ENCODE measurements at places on chromosomes 4 and X.

DNA sequence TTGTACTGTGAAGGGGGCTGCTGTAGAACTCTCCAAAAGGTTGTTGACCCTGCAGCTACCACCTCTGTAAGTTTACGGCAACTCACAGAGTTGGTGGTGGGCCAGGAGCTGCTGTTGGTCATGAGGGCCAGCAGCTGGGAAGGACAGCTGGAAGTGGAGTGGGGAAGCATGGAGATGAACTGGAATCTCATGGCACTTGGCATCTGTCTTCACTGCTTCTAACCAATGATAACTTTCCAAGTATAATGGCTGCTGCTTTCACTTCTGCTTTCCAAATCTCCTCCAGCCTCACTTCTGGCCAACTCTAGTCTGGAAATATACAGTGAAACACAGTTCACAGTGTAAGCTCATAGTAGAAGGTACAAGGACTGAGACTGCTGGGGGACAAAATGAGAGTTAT is 126.5 kb upstream of the INTU start:
- no peak for DNase-seq

DNA sequence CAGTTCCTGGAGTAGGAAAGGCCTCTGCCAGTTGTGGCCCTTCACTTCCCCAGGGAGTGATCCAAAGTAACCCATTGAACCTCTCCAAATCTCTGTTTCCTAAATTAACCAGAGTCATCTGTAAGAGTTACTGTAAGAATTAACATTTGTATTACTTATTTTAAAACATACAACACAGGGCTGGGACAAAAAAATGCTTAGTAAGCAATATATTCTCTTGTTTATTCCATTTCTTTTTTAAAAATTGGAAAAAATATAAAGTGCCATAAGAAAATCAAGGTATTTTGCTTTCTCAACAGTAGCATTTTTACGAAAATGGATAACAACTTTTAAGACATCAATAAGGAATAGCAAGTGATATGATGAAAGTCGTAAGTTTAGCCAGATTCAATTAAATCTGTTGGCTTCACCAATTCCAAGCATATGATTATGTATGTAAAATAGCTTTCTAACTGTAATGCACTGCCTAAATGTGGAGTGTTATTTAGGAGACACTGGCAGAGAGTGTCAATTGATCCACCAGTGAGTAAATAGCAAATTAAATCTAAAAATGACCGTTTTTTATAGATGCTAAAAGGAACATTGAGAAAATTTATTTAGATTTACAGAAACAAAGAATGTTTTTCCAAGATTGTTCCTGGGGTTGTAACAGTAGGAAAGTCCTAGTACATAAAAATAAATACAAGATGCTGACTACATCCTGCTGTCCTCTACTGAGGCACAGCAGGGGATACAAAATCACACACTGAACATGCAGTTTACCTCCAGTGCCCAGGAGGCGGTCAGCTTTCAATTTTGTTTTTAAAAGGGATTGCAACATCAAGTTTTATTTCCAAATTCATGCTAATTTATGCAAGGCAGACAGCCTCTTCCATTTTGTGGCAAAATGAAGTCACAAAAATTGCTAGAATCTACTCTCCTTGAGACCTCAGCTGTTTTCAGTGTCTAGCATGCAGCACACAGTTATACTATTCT is 53.7 kb downstream of the GPM6A start:
- DNase-seq, result no peak

- peak; percentile 76 for DNase-seq
Observed at GRCh38 chr4:47209833-47210232, 178.5 kb downstream of the GABRB1 start.

DNA sequence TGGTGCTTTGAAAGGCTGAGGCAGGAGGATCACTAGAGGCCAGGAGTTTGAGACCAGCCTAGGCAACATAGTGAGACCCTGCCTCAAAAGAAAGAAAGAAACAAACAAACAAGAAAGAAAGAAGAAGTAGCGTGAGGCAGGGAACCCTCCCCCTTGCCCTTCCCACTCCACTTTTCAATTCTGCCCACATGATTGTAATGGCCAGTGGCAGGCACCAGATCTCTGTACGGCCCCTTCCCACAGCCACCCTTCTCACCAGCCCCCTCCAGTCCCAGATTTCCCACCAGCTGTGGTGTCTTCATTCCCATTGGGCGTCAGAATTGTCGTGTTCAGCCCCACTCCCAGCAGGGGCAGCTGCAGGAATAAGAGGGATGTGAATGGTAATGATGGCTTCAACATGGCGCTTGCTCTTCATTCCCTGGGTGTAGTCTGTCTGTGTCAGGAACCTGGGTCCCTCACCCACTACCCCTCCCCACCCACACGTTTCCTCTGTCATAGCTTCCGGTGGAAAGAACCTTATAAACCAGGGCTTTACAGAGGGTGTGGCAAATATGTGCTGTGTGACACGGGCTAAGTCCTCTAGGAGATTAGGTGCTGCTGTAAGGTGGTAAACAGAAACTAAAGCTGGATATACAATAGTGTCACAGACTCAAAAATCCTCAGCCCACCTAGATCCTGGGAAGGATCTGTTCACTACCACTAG is at the start of gene IL2RG:
Gene IL2RG (minus strand): TSS at position 437 of the 703 bp plus-strand sequence. CDS start 38 bp downstream, at position 399.
- DNase-seq, result no peak

DNA sequence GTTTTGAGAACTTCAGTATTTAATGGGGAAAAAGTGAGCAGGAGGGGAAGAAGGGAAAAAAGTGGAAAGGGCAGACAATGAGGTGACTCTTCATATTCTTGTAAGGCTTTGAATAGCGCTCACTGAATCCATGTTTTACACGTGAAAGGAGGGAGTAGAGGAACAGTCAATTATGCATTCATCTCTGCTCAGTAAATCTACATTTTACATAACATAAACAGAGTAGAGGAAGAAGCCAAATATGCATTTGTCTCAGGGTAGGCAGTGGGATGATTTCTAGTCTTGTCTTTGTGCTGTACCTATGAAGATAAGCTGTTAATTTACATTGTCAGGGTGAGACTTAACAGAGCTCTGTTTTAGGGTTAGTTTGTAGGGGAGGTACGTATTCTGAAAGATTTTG is 19.4 kb upstream of the ELF2 start:
- no peak for DNase-seq

- DNase-seq, result no peak
Observed at GRCh38 chrX:39667191-39667590, 430.6 kb downstream of the BCOR start.

DNA sequence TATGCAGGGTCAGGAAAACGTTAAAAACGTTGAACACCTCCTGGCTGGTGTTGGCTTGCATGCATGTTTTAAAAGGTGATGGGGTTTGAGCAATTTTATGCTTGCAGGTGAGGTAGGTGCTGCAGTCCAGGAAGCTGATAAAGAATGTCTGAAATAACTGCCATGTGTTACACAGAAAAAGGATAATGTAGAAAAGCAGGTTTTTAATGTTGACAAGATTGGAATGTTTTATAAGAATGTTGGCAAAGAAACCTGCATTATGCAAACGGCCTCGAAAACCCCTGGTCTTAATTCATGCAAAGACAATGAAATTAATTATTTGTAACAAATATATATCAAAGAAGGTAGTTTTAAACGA is 723.7 kb upstream of the AGA start:
- DNase-seq, result no peak

- no peak for DNase-seq
Observed at GRCh38 chr4:139282065-139282720, 2.2 kb upstream of the MGARP start.

DNA sequence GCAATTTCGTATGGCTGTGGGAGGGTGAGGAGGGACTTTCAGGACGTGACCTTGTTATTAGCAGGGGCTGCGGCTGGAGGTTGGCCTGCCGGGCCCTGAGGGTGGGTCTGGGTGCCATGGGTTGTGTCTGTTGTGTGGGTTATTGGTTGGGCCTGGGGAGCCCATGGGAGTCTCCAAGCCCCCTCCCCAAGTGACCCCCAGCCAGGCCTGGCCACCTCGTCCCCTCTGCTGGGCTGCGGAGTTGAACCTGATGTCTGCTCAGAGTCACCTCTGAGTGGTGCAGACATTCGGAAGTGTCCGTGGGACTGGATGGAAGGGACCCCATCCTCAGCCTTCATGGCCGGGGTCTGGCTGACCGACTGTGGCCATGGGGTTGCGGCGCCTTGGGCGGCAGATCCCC is 67.7 kb downstream of the TRMT44 start:
- no peak for DNase-seq

GRCh38 chrX:24355095-24355494 is 5.3 kb upstream of the SUPT20HL1 start:
- no peak for DNase-seq

GRCh38 chr4:4532371-4533154 is 9.3 kb downstream of the STX18 start:
- DNase-seq, result no peak

DNA sequence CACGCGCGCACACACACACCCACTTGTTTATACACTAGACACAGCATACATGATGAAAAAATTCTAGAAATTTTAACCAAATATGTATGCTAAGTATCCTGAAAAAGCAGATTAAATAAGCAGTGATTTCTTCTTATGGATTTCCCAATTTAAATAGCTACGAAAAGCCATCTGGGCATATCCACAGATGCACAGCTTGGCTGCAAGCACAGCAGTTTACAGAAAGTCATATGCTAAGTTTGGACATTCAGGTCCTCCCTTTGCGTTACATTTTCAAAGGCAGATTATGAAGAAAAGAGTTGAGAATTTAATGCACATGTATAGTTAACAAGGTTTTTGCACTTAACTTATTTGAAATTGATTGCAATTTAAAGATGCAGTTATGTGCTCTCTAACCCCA is 542.2 kb upstream of the EPHA5 start:
- DNase-seq, result no peak

DNA sequence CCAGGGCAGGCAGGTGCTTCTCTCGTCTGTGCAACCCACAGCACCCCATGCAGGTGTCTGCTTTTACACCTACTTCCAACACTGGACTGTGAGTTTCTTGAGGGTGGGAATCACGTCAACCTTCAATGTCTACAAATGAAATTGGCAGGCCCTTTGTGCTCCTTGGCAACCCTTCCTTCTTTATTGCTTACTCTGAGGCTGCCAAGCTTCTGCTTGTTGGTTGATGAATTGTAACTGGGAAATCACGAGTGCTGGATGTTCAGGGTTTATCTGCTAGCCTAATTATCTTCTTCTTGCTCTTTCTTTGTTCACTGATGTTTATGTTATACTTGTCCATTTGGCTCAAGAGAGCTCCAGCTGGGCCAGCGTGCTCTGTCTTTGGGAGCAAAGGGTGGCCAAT is 2.5 kb upstream of the DGAT2L6 start:
- DNase-seq, result no peak

DNA sequence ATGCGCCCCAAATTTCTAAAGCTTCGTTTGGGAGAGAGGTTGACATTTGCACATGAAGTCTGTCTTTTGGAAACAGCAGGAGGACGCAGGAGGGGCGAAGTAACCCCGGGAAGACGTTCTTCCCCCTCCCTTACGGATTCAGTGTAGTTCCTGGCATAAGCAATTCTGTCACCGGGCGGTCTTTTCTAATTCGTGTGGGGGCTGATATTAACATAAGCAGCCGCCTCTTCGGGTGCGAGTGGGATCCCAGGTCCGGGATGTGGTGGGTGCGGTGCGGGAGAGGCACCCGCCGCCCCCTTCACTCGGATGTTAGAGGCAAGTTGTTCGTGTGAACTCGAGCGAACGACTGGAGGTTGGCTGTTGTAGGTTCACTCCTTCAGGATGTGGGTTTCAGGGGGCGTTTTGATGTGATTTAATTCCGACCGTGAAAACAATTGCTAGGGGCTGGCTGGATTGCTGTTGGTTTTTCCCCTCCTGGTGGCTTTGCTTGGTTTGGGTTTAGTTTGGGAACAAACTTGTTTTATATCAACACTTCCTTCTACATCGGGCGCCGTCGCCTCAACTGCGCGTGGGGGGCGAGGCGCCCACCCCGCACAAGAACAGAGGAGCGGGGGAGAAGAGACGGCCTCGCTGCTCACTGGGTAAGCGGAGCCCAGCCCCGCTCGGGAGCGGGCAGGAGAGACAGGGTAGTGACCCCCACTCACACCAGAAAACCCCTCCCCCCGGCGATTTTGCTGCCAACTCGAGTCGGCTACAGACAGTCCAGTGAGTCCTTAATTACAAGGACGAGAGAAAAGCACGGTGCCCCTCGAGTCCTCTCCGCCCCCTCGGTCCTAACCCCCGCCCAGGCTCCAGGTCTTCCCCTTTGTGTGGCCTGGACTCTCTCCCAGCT is 2.9 kb upstream of the LEF1 start:
- DNase-seq, result no peak

GRCh38 chr4:10031668-10032590 is 10.6 kb upstream of the SLC2A9 start:
- DNase-seq, result peak; percentile 83

DNA sequence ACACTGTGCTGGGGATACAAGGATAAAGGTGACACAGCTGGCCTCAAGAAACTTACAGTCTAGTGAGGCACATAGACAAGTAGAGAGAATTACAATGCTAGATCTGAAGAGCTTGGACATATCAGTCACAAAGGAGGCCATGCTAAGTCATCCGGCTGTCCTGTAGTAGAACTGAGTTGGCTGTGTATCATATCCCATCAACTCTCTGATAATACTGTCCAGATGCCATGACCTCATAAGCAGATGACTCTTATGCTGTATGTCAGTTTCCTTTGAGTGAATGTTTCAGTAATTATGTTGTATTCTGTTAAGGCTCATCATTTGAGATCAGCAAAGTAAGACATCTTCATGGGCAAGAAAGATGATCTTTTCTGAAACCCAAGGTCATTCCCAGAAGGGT is 442.9 kb downstream of the MID1IP1 start:
- DNase-seq, result no peak

GRCh38 chrX:111867236-111867635 is 8.7 kb upstream of the TRPC5OS start:
- DNase-seq, result no peak

DNA sequence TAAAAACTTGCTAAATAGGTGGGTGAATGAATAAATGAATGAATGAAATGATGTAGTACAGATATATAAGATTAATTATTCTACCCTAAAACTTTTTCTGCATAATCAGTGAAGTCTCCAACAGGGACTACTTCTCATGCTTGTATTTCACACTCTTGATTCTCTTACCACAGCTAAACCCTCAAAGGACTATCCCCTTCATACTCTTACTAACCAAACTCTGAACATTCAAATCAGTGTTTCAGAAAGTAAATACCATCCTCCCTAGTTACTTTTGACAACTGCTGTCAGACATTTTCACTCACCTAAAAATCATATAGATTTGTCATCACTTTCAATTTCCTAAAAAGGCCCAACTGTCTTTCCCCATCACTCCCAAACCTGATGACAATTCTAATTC is 234.3 kb upstream of the HHIP start:
- DNase-seq, result no peak

- no peak for DNase-seq
Observed at GRCh38 chr4:34422472-34423175, 1821.7 kb downstream of the ARAP2 start.

- DNase-seq, result no peak
Observed at GRCh38 chr4:181578911-181579310, 664.3 kb upstream of the TENM3 start.

- DNase-seq, result peak; percentile 19
Observed at GRCh38 chr4:30770049-30770549, 49.9 kb downstream of the PCDH7 start.

Measured in Caki2 (cell line).